ENCODE measurements at places on chromosomes 1 and 21.

GRCh38 chr1:91682882-91683597 lies 182.4 kb downstream of the CDC7 start:
- DNase-seq, result no peak

DNA sequence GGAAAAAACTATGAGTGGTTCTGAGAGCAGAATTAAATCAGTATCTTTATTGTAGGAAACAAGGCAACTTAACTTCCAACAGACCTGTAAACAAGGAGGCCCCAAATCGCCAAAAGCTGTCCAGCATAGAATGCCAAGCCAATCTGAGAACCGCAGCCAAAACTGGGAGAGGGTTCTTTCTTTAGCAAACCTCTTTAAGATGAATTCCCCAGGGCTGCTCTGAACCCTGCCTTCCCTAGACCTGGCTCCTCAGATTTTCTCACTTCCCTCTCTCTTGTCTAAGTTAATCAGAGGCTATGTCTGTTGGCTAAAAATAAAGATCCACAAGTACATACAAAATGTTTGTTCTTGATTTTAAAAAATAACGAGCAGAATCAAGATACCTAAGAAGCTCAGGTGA lies 141.4 kb downstream of the SMYD3 start:
- no peak for DNase-seq

DNA sequence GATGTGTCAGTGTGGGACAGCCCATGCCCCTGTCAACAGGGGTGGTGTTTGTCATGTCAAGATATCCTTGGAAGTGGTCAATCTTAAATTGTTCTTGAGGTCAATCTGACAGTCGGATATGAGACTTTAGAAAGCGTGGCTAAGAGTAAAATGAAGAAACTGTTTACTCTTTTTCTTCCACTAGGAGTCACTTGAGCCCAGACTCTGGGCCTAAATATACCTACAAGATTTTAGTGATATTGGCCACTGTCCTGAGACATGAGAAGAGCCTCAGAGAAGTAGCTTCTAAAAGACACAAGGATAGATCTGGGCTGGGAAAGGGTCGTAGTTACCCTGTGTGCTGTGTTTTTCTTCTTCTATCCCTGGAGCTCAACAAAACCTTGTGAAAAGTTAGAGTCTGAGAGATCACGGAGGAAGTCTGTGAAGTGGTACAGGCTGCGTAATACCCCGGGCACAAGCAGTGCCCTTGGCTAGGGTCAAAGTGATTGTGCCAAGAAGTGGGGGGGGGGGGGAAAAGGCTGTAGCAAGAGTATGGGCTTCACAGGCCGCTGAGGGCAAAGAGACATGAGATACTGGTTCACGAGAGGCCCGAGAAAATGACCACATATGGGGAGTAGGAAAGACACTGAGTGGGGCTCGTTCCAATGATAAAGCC lies 355.2 kb upstream of the GREM2 start:
- DNase-seq, result no peak

- DNase-seq, result peak; percentile 50
These were observed 753 bp downstream of the KIF1B start for GRCh38 chr1:10210841-10211804.

DNA sequence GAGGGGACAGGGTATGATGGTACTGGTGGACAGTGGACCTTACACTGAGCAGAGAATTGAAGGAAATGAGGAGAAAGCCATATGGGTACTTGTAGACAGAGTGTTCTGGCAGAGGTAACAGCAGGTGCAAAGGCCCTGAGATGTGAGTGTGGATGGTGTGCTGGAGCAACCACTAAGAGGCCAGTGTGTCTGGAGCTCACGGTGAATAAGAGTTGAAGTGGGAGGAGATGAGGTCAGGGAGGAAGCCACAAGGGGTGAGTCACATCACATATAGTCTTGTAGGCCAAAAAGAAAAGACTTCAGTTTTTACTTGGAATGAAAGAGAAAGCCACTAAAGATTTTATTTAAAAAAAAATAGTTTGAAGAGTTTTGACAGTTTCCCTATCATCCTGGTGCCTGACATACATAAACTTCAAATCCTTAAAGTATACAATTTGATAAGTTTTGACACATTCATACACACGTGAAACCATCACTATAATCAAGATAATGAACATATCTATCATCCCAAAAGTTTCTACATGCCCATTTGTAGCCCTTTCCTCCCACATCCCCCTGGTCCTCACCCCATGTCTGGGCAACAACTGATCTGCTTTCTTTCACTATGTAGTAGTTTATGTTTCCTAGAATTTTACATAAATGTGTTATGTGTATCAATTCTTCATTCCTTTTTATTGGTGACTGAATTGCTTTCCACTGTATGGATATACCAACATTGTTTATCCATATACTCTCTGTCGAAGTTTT lies 148.4 kb downstream of the GPATCH2 start:
- DNase-seq, result no peak

DNA sequence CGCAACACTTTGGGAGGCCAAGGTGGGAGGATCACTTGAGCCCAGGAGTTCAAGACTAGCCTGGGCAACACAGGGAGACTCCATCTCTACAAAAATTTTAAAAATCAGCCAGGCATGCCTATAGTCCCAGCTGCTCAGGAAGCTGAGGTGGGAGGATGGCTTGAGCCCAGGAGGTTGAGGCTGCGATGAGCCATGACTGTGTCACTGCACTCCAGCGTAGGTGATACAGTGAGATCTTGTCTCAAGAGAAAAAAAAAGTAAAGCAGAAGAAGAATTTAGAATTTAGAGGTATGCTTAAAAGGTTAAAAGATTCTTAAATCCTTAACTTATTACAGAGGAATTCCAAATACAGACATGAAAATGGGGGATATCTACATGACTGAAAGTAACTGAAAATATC lies 79.5 kb downstream of the SMYD3 start:
- no peak for DNase-seq

DNA sequence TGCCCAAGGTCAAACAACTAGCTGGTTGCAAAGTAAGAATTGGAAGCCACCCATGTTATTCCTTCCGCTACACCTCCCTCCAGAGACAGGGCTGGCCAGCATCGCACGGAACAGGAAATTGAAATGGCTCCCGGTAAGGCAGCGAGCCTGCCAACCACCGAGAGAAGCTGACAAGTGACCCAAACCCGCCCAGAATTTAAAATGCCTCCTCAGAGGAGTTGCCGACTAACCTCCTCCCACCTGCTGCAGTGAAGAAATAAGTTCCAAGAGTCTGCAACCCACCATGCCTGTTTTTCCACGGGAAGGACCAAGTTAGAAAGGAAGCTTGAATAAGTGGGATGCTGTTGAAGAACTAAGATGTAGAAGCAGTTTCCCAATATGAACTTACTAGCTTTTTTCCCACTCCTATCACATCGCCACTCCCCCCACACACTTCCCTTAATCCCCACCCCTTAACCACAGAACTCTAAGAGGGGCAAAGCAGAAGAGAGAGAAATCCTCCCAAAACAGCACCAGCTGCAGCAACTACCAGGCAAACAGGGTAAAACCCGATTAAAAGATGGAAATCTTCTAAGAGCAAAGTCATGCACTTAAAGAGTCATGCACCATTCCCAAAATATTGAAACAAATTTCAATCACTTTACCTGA lies 78.6 kb downstream of the TIAM1 start:
- no peak for DNase-seq

DNA sequence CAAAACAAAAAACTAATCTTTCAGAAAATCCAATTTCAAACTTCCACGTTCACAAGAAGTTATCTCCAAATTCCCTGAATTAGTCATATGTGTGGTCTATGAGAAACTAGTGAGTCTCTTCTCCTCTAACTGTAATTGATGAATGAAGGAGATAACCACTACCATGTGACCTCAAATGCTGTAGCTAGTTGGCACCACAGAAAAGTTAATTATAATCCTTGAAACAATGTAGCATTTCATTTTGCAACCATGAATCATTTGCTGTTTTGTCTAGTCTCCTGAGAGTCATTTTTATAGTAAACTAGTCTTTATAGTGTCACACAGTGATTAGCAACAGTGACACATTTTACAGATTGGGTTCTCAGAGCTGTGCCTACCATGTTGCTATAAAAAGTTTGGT lies 287.5 kb downstream of the LRRIQ3 start:
- DNase-seq, result no peak

GRCh38 chr1:111977378-111977777 lies 12.1 kb downstream of the KCND3 start:
- no peak for DNase-seq

- no peak for DNase-seq
These were observed 8.1 kb upstream of the SSU72 start for GRCh38 chr1:1582585-1583346.

- DNase-seq, result no peak
These were observed 13.2 kb downstream of the MGST3 start for GRCh38 chr1:165644064-165644735.

All from WTC11 (cell line).